NCI-H1436 treated with DMSO at 0.1 percent for 48 hours (cell line): ENCODE measurements at places on chromosomes 7 and 10.
A peak's percentile ranks its signal among the peaks of the same experiment; 100 is the strongest.

DNA sequence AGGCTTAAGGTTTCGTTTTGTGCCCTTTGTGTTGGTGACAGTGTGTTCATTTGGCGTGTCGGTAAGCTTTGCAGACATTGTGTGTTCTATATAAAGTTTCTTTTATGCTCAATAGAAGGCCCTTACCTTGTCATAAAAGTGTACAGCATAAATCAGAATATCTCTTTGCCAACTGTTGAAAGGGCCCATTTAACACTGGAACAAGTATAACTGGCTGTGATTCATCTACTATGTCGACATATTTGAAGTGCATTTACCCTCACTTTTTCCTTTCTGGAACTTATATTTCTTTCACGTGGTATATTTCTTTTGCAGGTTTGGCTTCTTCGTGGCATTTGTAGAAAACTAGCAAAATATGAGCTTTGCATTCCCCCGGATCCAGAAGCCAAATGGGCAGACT is 32.7 kb downstream of the EEPD1 start:
- DNase-seq, result no peak

GRCh38 chr10:86790394-86790793 is 34.0 kb downstream of the BMPR1A start:
- DNase-seq, result no peak

DNA sequence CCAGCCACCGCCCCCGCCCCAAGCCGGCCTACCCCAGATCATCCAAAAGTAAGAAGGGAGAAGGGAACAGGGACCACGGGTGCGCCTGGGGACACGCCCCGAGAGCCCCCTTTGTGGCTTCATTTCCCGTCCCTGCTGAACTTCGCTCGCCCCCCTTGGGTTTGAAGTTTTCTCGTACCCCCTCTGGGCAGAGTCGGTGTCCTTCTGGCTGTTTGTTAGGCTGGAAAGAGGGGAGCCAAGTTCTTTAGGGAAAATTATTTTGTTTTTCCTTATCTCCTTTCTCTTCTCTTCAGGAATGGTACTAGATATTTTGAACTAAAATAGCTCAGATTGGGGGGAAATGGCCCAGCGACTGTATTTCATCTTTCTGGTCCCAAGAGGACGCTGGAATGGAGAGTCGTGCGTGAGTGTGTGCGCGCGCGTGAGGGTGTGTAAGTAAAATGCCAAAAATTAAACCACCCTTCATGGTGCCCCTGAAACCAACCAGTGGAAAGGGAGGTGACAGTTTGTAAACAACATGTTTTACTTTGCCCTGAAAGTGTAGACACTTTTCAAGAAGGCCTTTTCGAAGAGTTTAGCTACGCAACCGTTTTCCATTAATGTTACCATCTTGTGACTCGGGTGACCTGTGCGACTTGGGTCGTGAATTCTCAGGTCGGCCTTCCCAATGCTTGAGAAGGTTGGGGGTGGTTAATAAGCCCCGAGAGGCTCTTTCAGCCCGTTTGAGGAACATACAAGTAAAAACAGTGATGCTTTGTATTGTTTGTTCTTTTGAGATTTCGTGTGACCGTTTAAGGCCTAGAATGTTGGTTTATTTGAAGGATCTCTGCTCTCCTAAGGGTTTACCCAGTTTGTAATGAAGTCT is 694 bp downstream of the RBM20 start:
- no peak for DNase-seq

DNA sequence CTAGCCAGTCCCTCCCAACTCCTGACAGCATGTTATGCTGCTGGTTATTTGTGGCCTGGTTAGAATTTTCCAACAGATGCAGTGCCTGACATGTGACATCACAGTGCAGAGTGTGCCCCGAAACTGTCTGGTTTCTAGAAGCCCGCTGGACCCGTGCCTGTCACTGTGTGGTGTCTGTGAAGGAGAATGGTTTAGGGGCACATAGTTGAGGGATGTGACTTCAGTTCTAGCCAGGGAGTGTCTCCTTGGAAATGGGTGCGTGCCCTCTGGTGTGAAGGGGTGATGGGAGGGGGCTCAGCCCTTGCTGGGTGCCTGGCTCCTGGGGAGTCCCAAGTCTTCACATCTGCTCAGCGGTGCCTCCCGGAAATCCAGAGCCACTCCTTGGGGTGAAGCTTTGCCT is 303.6 kb downstream of the GLRX3 start:
- DNase-seq, result no peak

DNA sequence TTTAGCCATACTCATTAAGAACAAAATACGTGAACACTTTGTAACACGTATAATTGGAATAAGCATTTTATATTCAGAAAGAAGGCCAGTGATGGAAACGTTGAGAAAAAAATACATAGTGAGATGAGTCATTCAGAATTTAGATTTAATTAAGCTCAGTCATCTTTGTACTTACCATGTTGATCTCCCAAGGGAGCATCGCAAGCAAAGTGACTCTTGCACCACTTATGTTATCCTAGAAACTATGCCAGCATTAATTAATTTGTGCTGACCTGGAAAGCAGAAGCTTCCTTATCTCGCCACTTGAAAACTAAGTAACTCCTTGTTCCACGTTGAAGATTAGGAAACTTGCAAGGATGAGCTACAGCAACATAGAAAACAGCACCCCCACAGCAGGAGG is 9.7 kb upstream of the MPP7 start:
- DNase-seq, result peak; percentile 33

GRCh38 chr10:42866115-42866995 is 83.8 kb downstream of the BMS1 start:
- DNase-seq, result no peak

- no peak for DNase-seq
These were observed 148.7 kb downstream of the MYOF start for GRCh38 chr10:93333278-93333978.

GRCh38 chr10:30151581-30152389 is 92.4 kb upstream of the JCAD start:
- DNase-seq, result no peak

DNA sequence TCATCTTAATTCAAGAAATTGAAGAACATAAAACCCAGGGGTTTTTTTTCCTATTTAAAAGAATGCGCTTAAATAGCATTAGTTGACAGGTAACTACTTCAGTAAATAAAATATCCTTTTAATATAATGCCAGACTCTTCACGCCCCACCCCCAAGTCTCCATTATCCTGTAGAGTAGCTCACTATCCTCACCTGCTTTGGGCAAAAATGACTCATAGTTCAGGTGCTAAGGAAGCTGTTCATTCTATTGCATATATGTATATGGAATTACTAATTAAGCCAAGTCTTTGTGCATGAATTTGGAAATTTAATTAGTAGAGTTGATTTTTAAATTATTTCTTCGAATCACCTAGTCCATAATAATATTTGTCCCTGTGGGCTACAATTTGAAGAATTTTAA is 656.8 kb upstream of the ANKRD30A start:
- DNase-seq, result no peak

GRCh38 chr7:34338961-34339526 is 319.0 kb upstream of the NPSR1 start:
- DNase-seq, result no peak

GRCh38 chr7:106187613-106188350 is 75.7 kb upstream of the SYPL1 start:
- DNase-seq, result no peak

GRCh38 chr7:36303202-36304098 is 86.2 kb upstream of the ANLN start:
- no peak for DNase-seq

DNA sequence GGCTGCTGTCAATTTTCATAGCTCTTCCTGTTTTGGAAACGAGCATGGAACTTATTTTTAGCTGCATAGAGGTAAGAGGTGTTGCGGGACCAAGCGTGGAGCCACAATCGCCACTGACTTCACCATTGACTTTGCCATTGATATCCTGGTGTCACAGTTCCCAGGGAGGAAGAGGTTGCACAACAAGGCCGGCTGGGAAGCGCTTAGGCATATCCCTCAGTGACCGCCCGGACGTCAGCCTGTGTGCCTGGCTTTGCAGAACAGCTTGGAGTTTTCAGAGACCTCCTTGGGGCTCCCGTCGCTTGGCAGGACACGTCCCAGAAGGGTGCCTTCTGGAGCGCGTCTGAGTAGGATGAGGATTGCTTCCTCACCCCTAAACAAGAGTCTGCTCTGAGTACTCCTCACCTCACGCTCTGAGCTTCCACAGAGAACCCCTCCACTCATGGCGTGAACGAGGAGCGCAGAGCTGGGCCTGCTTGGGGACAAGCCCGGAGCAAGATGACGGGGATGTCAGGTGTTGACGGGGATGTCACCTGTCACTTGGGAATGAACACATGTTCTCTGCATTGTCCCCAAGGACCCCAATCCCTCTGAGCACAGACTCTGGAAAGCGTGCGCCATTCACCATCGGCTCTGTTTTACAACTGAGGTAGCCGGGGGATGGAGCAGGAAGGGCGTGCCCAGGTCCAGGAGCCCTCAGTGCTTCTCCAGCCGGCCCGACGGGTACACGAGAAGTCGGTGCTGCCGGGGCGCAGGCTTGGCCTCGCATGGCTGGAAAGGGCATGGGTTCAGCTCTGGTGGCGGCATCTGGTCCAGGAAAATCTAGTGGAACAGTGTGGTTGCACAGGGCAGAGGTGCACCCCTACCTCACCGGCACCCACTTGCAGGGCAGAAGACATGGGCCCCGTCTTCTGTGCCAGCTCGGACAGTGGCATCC is 192.3 kb upstream of the SHH start:
- DNase-seq, result no peak

DNA sequence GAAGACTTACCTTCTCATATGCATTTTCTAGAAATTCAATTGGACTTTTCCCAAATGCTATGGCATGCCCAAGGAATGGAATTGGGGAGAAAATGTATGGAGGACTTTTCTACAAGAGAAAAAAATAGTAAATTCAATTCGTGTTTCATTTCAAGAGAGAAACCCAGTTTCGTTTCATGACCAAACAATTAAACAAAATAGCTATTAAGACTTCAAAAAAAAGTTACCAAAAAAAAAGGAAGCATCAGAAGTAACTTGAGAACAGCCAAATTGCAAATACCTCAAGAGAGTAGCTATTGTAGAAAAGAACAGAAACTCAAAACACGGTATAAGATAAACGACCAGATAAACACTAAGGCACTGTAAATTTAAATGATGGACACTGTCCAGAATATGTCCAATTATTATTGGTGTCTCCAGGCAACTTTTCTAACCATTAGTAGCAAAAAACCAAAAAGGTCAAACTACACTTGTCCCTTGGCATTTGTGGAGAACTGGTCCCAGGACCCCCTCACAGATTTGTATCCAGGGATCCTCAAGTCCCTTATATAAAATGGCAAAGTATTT is 2.4 kb downstream of the CYP51A1 start:
- no peak for DNase-seq

DNA sequence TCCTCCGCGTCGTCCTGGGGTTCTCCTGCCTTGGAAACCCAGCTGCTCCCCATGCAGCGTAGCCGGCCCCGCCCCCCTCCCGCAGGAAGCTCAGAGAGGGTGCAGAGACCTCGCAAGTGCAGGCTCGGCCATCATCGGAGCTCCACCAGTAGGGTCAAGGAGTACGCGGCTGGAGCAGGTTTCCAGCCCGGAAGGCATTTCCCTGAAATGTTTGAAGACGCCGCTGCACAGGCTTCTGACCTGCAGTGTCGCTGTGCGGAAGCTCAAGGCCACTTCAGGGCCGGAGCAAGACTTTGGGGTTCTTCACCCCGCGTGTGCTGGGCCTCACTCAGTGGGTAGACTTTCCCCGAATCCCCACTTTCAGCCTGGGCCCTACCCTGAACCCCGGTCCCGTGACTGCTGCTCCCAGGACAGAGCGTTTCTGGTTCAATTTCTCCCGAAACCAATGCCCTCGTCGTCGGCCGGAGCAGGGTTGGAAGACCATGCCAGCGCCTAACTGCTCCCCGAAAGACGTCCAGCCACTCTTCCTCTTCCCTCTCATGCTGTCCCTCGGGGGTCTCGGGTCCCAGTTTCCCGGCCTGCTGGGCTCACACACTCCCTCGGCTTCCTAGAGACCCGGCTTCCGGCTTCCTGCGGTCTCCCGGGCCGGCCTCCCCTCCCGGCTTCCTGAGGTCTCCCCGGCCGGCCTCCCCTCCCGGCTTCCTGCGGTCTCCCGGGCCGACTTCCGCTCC is 52.1 kb downstream of the INSIG1 start:
- DNase-seq, result no peak

DNA sequence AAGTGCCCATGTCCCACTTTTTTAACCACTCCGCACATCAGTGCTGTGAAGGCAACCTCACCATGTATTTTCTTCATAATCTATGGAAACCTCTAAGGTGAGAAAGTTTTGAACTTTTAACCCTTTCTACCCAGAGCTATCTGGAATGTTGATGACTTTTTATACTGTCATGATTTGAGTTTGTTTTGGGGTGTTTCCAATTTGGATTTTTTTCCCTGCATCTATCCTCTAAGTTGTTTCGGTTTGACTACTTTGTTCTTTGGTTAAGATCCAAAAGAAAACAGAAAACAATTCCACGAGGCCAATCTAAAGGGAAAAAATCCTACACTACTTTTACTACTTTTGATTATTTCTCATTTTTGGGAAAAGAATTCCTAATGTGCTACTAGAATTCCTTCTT is 279.7 kb downstream of the USP6NL start:
- no peak for DNase-seq

- DNase-seq, result no peak
These were observed 1.8 kb downstream of the KIAA1549 start for GRCh38 chr7:138979226-138979979.

DNA sequence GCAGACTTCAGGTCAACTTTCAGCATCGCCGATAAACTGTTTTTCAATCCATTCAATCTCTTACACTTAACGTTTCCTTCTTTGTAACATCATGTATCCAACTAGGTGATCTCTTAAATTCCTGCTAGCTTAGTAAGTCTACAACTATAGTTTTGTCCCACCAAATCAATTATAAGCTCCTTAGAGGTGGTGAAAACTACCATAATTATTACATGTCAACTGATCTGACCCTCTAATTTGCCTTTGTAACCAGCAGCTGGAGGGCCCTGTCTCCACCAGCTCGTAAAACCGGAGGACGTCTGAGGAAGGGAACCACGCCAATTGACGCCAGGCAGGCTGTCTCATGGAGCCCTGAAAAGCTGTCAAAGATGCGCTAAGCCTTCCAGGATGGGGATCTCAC is 113.4 kb downstream of the ABCC2 start:
- no peak for DNase-seq

DNA sequence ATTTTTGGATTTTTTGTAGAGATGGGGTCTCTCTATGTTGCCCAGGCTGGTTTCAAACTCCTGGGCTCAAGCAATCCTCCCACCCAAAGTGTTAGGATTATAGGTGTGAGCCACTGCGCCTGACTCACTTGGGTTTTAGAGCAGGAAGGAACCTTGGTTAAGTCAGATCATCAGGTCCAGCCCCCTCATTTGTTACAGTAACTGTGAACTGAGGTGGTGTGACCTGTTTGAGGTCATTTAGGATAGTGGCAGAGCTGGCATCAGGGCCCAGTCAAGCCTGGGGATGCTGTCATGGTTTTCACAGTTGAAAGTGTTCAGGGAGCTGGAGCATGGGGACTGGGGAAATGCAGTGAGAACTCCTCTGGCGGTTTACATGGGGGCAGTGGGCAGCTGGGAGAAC is 159.6 kb downstream of the TAX1BP1 start:
- DNase-seq, result no peak

- DNase-seq, result no peak
These were observed 222.9 kb downstream of the MTERF1 start for GRCh38 chr7:91657483-91658071.

- DNase-seq, result no peak
These were observed 65.7 kb upstream of the KMT2C start for GRCh38 chr7:152501506-152501905.

GRCh38 chr10:75870039-75870645 is 438.7 kb downstream of the LRMDA start:
- DNase-seq, result no peak

GRCh38 chr10:51217505-51217904 is 143.2 kb downstream of the PRKG1 start:
- no peak for DNase-seq

- DNase-seq, result no peak
These were observed 12.6 kb downstream of the KLLN start for GRCh38 chr10:87850742-87851205.

- DNase-seq, result no peak
These were observed 279.5 kb downstream of the GALNT17 start for GRCh38 chr7:71411475-71411874.
